Fibroblast of skin of left quadriceps (primary cell): ENCODE measurements at places on chromosomes 12 and 14.

GRCh38 chr12:57229634-57230380, at the start of gene SHMT2:
Gene SHMT2 (plus strand): TSS chr12:57229711. CDS start chr12:57229779, 68 bp downstream.
- DNase-seq = peak; percentile 89

DNA sequence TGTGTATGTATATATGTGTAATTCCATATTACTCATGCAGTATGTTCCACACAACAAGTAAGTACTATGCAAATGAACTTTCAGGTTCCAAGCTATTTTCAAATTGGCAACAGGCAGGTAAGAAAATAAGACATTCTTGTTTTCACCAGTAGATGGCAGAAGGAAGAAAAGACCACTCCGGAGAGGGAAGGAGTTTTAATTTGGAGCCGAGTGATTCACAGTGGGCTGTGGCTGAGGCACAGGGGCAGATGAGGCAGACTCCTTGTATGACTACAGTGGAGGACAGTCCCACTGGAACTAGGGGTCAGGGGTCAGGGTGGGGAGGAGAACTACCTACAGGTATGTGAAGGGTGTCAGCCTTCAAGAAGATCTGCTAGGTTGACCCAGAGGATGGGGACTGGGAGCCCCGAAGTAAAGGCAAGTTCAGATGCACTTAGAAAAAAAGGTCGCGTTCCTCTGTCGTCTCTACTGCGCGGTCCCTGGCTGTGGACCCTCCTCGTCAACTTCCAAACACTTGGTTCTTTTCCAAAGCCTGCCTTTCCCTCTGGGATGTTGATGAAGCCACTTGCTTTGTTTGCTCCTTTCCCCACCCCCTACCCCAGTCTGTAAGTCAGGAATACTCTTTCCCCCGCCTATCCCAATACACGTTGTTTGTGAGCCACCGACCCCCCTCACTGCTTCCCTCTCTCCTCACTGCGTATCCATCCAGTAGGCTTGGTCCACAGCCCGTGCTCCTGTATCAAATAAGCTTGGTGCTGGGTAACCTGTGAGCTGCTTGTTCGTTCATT, 24.1 kb downstream of the DDX47 start:
- peak; percentile 57 for DNase-seq

GRCh38 chr12:91274916-91275315, 92.3 kb upstream of the DCN start:
- DNase-seq = peak; percentile 25

- no peak for DNase-seq
These were observed 32.7 kb downstream of the DAD1 start for GRCh38 chr14:22556021-22556989.

DNA sequence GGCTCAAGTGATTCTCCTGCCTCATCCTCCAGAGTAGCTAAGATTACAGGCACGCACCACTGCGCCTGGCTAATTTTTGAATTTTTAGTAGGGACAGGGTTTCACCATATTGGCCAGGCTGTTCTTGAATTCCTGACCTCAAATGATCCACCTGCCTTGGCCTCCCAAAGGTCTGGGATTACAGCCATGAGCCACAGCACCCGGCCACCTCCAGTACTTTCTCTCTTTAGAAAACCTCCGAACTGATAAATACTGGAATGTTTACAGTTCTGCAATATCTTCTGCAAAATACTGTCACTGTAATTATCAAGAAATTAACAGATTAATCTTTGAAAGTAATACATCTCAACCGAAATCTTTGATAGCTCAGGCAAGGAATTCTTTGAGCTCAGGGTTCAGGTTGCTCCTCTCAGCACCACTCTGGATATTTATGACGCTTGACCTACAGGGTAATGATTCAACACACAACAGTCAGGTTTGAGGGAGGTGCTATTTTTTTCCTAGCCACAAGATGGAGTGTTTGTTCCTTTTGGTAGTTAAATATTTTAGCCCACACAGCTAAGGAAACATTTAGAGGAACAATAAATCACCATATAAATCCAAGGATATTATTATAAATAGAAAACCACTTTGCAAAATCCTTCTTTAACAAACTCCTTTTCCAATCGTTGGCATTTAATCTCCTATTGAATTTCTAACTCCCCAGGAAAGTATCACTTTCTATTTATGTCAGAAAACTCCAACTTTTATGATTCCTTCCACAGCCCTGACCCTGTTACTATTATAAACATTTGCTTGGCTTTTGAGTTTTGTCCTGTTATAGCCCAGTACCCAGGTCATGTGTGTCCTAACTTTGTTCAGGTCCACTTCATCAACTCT, 48.6 kb upstream of the GTF2A1 start:
- peak; percentile 40 for DNase-seq

DNA sequence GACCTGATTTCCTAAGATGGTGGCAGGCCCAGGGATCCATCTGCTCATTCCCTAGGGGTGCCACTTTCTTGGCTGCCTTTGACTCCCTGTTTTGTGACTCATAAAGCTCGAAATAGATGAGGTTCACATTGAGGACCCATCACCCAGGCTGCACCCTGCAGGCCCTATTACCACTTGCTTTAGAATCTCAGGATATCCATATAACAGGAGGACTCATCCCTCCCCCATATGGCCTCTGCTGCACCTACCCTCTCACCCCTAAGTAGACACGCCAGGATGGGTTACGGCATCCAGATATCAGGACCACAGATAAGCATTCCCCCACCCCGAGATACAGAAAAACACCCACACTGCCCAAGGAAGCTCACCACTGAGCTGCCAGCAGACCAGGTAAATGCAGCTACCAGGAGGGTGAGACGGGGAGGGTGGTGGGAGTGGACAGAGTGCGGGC, 155.7 kb downstream of the DPF3 start:
- DNase-seq = no peak

- no peak for DNase-seq
These were observed 9.4 kb upstream of the BCL11B start for GRCh38 chr14:99281396-99281795.

- no peak for DNase-seq
These were observed 145.9 kb upstream of the SLCO1C1 start for GRCh38 chr12:20549108-20549719.

GRCh38 chr14:100856056-100856950, 30.4 kb downstream of the MEG3 start:
- DNase-seq = no peak

DNA sequence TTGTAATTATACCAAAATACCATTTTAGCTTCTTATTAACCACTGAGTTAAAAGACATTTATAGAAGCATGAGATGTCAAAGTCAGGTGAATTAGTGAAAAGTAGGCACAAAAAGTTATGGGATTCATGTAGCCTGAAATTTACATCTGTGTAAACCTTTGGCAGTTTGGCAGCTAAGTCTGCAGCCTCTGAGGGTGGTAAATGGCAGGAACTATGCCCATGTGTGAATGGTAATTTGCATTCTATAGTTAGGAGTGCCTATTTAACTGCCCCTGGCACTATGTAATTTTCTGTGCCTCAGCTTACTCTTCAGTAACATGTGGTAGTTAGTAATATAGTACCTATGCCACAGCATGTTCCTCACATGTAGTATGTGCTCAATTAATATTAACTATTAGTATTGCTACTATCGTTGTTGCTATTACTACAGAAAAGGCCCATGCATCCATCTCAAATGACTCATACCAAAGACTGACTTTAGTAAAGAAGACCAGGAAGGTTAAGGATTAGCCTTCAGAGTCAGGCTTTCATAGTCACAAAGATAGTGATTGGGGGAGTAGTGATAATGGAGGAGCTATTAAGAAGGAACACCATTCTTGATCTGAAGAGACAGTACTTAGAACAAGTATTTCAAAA, 258.7 kb upstream of the BTG1 start:
- no peak for DNase-seq

DNA sequence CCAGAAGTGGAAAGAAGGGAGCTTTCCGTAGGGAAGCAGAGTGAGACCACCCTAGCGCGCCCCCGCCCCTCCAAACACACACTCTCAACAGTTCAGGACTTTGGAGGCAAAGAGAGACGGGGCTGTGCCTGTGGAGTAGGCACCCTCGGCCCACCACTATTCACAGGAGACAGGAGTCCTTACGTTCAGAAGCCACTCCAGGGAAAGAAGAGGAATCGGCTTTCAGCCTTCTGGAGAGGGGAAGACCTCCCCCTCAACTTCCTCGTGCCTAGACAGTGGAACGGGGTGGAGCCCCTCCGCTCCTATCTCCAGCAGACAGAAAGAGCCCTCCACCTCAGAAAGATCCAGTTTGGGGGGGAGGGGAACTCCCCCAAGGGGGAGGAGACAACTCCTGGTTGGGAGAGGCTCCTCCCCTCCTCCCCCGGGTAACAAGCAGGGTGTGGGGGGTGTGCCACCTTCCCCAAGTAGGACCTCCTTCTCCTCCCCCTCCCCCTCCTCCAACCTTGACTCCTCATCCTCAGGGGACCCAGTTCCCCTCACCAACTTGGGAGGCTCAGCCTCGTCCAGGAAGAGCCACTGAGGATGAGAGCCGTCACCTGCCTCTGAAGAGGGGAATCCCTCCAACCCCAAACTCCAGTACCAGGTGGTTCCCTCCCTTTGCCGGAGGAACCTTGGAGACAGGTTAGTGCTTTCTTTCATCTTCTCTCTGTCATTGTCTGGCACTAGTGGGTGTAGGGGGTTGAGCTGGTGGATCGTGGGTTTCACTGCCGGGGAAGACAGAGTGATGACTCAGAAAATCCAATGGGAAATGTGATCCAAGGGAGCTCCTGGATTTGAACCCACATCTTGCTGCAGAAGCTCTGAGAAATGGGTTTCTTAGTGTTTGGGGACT, 883 bp downstream of the FOXJ2 start:
- DNase-seq = no peak

GRCh38 chr12:20601668-20602280, 93.4 kb upstream of the SLCO1C1 start:
- peak; percentile 28 for DNase-seq

GRCh38 chr12:132395192-132395907, 66.0 kb upstream of the GALNT9 start:
- no peak for DNase-seq

DNA sequence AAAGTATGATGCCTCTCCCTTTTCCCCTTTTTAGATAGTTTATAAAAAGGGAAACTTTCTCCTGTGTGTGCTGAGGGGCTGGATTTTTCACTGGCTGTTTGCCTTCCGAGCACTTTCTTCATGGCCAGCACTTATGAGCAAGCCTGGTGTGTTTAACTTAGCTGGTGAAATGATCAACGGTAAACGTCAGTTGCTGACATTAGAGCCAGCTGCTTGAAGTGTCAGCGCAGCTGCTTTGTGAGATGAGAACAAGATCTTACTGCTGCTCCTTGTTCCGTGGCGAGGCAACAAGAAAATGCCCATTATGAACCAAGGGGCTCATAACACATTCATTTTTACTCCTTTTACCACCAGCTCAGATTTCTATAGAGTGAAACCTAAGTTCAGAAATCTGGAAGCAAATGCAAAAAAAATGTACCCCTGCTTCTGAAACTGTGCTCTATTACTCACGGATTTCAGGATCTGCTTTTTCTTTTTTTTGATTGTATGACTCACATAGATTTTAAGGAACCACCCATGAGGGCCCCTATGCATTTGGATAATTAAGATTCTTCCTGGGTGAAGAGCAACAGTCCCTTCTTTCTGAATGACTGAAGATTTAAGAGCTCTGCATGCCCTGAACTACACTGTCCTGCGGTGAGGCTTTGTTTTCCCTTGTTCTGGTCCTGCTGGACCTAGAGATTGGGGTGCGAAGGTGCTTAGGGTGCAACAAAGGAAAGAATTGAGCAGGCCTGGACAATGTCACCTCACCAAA, 74.3 kb upstream of the CPM start:
- DNase-seq = peak; percentile 52

- no peak for DNase-seq
These were observed 169.1 kb upstream of the RMST start for GRCh38 chr12:97293541-97293940.

GRCh38 chr12:41745593-41745992, 399.1 kb downstream of the GXYLT1 start:
- DNase-seq = no peak

- no peak for DNase-seq
These were observed 1795.5 kb upstream of the FLRT2 start for GRCh38 chr14:83734431-83734830.

- DNase-seq = no peak
These were observed 1.4 kb downstream of the APAF1 start for GRCh38 chr12:98646294-98647090.

- peak; percentile 41 for DNase-seq
These were observed 5.8 kb downstream of the TMEM253 start for GRCh38 chr14:21106498-21107282.

GRCh38 chr14:77327111-77327510, 6.3 kb downstream of the GSTZ1 start:
- no peak for DNase-seq

- DNase-seq = no peak
These were observed 192.3 kb downstream of the DPF3 start for GRCh38 chr14:72701605-72702004.

DNA sequence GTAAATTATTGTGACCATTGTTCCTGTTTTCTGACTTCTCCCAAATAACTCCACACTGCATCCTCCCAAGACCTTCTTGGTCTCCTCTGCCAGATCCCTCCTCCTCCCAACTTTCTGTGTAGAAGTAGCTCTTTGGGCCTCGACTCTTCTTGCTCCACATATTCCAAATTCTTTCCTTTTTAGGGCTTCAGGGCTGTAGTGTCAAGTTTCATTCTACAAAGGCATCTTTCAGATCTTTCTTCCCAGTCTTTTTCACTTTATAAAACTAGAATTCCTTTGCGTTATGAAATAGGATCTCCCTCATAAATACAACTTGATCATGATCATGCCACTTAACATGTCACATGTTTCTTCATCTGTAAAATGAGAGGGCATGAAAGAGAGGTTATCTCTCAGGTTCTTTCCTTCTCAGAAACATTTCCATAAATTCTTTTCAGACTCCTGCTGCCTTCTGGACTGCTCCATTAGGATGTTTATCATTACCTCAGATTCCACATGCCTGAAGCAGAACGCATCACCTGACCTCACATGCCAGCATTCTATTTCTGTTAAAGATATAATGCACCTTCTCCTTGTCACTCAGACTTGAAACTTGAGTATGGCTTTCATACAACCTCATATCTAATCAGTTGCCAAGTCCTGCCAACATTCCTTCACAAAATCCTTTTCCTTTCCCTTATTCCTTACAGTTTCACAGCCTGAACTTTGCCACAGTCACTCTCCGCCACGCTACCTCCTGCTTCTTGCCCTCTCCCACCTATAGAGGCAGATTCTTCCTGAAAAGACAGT, 8.5 kb downstream of the SLC38A1 start:
- peak; percentile 65 for DNase-seq

GRCh38 chr12:47303207-47303606, 223.4 kb upstream of the AMIGO2 start:
- no peak for DNase-seq

DNA sequence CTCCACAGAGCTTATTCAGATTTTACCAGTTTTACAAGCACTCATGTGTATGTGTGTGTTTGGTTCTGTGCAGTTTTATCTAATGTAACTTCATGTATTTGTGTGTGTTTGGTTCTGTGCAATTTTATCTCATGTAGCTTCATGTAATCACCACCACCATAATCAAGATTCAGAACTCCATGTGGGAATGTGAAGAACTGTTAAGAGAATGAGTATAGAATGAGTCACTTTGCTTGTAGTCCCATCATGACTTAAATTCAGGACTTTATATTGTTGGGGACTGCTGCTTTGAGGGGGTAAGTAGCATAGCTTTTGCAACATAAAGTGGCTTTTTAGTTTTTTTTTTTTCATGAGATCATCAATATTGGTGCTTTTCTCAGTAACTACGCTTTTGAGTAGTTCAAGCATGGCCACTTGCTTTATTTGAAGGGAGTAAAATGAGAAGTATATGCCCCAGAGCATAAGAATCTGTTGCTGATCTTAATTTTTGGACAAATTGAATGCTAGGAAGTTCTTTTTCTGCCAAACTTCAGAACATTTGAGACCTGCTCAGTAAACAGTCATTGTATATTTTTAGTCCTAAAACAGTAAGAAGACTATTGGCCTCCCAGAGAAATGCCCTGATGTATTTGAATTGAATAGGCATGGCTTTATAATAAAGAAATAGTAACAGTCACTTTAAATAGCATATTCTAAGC, 28.8 kb downstream of the PROX2 start:
- no peak for DNase-seq
